Activated CD4-positive, alpha-beta T cell treated with anti-CD3 and anti-CD28 coated beads for 1 hour (primary cell): ENCODE measurements at places on chromosomes 11 and 22.
A peak's percentile ranks its signal among the peaks of the same experiment; 100 is the strongest.

GRCh38 chr11:11587122-11587521 is 34.7 kb downstream of the GALNT18 start:
- DNase-seq: no peak

DNA sequence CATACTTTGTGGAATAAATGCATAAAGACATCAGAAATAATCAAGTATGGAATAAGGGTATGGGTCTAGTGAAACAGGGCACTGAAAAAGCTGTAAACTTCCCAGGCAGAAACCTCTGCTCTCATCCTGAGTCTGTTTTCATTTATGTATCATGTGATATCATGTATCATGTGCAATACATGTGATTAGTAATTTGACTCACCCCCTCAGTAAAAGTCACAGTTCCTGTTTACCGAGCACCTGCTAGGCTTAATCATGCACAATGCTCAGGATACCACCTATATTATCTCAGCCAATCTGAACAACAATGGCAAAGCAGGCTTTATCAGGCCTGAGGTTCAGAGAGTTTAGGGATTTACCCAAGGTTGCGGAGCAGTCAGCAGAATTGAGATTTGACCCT is 250.6 kb upstream of the TENM4 start:
- no peak for DNase-seq

- DNase-seq: no peak
Measured at GRCh38 chr11:47391711-47392432, 13.5 kb upstream of the SPI1 start.

GRCh38 chr11:69374110-69374945 is 80.4 kb downstream of the MYEOV start:
- peak; percentile 7 for DNase-seq

DNA sequence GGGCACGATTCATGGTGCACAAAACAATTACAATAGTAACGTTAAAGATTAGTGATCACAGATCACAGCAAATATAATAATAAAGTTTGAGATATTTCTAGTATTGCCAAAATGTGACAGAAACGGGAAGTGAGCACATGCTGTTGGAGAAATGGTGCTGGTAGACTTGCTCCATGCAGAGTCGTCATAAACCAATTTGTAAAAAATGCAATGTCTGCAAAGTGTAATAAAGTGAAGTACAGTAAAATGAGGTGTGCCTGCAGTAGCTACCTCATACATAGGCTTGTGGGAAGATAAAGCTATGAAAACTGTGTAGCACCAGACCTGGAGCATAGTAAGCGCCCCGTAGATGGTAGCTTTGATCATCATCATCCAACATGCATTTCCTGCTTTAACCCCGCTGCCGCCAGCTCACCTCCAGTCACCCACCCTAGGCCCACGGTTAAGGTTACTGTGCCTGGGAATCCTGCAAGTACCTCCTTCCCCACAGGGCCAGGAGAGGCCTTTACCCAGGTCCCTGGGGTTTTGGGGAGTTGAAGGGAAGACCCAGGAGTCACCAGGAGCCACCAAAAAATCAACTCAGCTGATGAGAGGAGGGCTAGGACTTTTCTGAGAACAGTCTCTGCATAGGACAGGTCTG is 59.2 kb downstream of the MYO7A start:
- DNase-seq: no peak

- DNase-seq: no peak
Measured at GRCh38 chr11:5631417-5631816, 6.6 kb downstream of the TRIM34 start.

GRCh38 chr11:115653076-115653475 is 148.9 kb upstream of the CADM1 start:
- no peak for DNase-seq

DNA sequence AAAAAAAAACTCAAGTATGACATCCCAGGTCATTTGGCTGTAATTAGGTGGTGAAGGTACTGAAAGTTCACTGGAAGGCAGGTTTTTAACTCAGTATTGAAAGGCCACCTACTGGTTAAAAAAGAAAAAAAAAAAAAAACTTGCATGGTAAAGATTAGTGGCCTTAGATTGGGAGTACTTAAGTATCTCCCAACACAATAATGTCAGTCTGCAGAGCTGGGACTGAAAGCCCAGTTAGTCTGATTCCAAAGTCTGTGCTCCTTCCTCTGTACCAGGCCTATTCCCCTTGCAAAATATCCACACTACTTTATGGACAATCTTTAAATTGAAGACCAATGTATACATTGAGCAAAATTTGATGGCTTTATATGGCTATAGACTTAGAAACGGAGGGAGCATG is 85.5 kb downstream of the NOX4 start:
- no peak for DNase-seq

- no peak for DNase-seq
Measured at GRCh38 chr11:3129591-3130268, 35.4 kb downstream of the OSBPL5 start.

DNA sequence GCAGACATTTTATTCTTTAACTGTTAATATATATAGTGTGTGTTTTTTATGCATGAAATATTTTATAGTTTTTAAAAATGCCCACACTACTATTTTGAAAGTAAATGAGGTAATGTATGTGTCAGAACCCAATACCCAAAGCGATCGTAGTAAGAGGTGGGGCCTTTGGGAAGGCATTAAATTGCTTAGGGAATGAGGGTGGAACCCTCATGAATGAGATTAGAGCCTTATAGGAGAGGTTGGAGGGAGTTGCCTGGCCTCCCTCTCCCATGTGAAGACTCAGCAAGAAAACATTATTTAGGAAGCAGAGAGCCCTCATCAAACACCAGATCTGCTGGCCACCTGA is 11.1 kb downstream of the KLHL35 start:
- DNase-seq: no peak

- DNase-seq: no peak
Measured at GRCh38 chr11:17821648-17822400, 87.2 kb downstream of the KCNC1 start.

GRCh38 chr11:101705972-101706371 is 122.2 kb upstream of the TRPC6 start:
- no peak for DNase-seq

GRCh38 chr22:35894464-35894878 is 134.2 kb downstream of the RBFOX2 start:
- DNase-seq: no peak

DNA sequence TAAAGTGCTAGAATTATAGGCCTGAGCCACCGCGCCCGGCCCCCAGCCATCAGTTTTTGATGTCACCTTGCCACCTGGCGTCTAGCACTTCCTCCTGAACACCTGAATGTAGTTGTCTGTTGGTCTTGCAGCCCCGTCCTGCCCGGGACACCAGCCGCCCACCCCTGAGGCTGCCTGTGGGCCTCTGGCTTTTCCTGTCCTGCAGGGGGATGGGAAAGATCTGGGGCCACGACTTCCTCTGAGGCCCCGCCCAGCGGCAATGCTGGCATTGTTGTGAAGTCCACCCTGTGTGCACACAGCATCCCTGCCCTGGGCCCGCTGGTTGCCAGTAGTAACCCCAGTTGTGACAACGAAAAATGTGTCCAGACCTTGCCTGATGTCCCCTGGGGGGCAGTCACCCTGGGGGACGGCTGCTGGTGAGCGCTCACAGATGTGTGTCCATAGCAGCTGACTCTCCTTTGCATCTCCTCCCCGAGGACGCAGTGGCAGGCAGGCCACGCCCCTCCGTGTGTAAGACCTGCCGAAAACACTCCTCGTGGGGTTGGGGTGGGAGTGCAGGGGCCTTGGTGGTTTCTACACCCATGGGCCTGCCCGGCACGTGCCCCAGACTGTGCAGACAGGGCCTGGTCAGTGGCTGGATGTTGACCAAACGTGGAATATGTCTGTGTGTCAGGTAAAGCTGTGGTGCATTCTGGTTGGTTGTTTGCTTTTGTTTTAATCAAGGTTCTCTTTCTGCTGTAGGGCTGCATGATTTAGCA is 6.8 kb downstream of the SELENOO start:
- DNase-seq: no peak

DNA sequence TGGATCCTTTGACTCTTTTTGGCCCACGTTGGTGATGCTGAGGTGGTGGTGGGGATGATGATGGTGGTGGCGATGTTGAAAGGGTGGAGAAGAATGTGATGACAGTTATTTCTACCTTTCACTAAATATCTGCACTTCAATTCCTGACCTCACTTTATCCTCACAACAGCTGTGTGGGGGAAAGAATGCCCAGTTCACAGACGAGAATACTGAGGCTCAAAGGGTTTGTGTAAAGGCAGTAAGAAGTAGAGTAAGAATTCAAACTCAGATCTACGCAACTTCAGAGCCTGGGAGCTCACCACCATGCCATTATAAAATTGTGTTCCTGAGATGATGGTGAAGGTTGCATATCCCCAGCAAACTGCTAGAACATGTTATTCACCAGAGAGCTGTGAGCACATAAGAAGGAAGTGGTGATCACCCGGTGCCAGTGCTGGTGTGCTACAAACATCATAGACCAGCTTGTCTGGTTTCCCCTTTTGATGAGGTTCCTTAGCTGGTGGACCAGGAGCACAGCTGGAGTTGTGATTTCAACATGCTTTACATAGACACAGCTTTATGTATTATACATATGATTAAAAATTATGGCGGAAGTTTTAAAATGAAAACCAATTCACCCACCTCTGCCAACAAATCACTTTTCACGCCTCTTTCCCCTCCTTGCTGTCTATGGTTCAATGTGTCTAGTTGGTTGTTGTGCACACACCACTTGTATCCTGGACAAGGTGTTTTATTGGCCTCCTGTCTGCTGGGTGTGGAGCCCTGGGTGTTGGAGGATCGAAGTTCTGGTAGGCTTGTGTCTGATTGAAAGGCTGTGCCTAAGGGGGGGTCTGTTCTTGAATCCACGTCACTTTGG is 6.2 kb downstream of the ST14 start:
- no peak for DNase-seq

- DNase-seq: no peak
Measured at GRCh38 chr11:36056160-36056751, 112.4 kb downstream of the LDLRAD3 start.

GRCh38 chr11:100119176-100119575 is 567.9 kb upstream of the ARHGAP42 start:
- DNase-seq: no peak

DNA sequence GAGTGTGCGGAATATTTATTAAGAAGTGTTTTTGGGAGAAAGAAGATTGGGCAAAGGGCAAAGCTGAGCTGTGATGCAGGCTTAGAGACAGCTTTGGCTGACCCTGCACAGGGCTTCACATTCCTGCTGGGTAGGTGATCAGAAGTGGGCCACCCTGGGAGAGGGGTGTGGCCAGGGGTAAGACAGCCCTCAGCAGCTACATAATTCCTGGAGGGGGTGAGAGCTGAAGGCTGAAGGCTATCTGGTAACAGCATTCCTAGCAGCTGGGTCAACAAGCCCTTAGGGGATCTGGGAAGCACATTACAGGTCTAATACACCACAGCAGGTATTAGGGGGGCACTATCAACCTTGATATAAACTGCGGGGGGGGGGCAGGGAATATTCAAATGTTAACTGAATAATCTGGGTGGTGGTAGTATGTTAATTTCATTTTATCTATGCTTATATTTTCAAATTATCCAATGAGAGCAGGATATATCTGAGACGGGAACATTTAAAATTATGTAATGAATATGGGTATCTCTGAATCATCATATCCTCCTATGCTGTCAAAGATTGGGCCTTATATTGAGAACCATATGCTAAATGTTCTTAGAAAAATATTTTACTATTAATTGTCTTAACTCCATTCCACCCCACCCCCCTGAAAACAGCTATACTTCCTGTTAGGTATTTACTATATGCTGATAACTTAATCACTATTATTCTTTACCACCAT is 5.9 kb downstream of the OOSP1 start:
- DNase-seq: no peak

DNA sequence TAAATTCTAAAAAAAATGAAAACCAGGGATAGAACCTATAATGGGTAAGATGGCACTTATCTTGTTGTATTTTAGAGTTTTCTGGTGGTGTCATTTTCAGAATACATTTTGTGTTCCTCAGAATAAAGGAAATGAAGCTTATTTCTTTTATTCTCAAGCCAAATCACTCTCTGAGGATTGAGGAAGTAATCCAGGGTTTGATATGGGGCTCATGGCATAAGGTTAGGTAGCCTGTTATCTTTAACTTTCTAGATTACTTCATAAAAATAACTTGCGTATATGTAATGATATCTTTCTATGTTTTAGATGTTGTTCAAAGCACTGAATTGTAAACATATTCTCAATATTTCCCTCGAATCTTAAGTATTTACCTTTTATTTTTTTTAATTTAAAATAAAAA is 33.5 kb downstream of the PDE3B start:
- DNase-seq: no peak

DNA sequence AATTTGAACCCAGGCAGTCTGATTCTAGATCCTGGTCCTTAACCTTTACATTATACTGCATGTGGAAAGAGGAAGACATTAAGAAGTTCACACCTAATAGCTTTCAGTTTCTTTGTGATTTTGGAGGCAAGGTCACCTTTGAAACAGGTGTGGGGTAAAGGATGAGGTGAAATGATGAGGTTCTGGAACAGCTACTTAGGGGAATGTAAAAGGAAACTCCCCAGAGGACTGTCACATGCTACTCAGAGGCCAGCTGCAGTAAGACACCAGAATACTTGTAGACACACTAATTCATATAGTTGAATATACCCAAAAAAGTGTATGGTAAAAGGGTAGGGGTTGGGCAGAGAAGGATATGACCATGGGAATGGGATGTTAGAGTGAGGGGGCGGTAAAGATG is 5.4 kb downstream of the APIP start:
- DNase-seq: no peak

GRCh38 chr11:57885298-57886050 is 123.9 kb downstream of the CTNND1 start:
- no peak for DNase-seq

DNA sequence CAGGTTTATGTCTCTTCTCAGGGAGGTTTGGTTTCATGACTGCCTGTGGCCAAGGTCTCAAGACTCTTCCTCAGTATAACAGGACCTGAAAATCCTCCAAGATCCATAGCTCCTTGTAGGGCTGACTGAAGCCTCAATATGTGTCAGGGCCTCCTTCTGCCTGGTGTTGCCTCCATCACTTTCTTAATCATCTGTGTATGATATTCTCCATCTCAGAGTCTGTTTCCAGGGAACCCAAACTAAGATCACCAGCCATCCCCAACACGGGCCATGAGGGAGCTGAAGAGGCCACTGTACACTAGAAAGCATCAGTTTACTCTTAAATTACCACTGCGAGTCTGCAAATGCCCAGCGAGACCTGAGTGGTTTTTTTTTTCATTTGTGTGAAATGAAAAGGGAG is 17.7 kb downstream of the GGTLC2 start:
- DNase-seq: no peak
